ENCODE measurements at places on chromosomes 12 and 14.

- DNase-seq: no peak
These were observed 8.6 kb downstream of the IFI27L2 start for GRCh38 chr14:94120667-94121340.

DNA sequence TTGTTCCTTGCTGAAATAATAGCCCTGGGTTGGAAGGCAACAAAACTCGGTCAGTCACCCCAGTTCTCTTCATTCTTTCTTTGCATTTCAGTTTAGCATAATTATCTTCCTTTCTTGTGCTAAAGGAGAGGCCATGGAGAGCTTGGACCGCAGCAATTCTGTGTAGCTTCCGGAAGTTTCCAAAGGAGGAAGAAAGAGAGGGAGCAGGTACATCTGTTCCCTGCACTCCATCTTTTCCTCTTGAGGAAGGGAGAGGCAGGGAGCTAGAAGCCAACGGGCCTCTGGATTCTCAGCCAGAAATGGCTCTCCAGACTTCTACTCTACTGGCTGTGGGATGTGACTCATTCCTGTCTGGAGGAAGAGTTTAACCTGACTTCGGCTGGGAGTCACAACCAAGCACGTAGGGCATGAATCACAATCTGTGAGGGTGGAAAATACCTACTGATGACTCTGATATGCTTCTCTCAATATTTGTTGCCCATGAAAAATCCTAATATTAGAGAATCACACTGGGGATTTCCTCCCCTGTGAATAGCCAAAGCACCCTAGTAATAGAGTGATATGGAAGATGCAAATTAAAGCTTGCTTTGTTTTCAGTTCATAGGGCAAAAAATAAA lies 17.0 kb downstream of the ANO6 start:
- DNase-seq: no peak

GRCh38 chr12:42422785-42423184 lies 96.8 kb downstream of the PPHLN1 start:
- DNase-seq: no peak

DNA sequence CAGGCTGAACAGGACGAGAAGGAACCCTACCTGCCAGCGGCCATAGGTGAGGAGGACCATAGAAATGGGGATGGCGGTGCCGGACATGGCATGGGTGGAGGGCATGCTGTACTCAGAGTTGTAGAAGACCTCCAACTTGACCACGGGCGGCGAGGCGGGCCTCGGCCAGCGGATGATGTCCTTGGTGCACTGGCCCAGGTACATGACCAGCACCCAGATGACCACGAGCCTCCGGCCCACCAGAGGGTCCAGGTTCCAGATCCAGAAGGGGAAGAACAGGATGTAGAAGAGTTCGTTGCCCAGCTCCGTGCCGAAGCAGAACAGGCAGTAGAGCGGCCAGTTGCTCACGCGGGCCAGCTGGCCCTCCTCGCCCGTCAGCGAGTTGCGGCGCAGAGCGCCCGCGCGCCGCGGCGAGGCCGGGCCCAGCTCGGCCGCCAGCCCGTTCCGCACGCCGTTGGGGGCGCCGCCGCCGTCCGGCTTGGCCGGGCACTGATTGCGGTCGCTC lies 582 bp downstream of the SGPP1 start:
- DNase-seq: no peak

DNA sequence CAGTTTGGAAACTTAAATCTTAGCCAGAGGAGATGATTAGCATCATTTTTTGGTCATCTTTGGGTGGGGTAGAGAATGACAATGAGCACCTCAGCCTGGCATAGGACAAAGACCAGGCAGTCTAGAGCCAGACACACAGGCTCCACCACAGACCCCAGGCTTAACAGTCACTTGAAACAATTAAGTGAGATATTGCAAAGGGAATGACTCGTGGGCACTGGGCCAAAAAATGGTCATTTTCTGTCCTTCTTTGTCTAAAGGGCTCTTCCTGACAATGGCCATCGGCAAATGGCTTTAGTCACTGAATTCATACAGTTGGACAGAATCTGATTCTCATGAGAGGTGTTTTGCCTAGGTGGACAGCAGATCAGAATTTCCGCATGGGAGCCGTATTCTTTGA lies 78.0 kb upstream of the DICER1 start:
- no peak for DNase-seq

- DNase-seq: no peak
These were observed 981.8 kb downstream of the TMEM121 start for GRCh38 chr14:106508216-106508615.

GRCh38 chr14:36479344-36479743 lies 40.7 kb downstream of the NKX2-1 start:
- no peak for DNase-seq

GRCh38 chr14:44898551-44898950 lies 63.2 kb downstream of the KLHL28 start:
- no peak for DNase-seq

GRCh38 chr14:94601884-94602391 lies 10.3 kb upstream of the SERPINA3 start:
- no peak for DNase-seq

DNA sequence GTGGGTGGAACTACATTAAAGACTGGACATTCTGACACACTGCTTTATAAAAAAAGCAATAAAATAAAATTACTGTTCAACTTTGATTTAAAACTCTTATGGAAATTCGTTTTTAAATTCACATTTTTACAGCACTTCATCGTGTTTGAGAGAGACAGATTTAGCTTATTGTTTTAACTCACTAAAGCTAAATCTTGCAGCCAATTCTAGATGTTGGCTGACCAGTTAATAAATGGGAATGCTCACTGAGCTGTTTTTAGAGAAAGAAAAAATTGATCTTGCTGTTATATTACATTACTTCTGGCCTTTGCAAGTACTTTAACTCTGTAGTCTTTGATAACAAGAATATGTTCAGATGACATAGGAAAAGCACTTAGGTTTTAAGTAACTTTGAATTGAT lies 157.1 kb downstream of the PLCZ1 start:
- DNase-seq: no peak

- DNase-seq: no peak
These were observed 789.5 kb downstream of the DIO2 start for GRCh38 chr14:79421811-79422210.

GRCh38 chr14:64293976-64294671 lies at the start of gene ESR2:
Gene ESR2 (minus strand): TSS chr14:64294371. CDS start chr14:64282985, 11,386 bp downstream.
- peak; percentile 12 for DNase-seq

GRCh38 chr14:39268393-39268792 lies 34.7 kb downstream of the MIA2 start:
- no peak for DNase-seq

- peak; percentile 47 for DNase-seq
These were observed 228.1 kb upstream of the AMIGO2 start for GRCh38 chr12:47307680-47308399.

DNA sequence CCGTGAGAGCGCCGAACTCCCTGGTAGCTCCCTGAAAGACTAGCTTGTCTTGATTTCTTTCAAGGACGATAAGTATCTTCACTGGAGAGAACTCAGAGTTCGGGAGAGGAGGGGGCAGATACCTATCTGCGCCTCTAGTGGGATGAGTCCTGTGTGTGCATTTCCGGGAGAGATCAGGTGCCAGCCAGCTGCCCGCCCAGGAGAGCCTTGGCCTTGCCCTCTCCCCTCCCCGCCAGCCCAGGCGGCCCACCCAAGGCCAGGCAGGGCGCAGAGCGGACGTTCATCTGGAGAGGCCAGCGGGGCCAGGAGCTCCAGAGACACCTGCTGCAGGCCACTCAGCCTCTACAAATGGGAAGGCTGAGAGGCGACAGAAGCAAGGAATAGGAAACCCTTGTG lies 1.0 kb downstream of the CD9 start:
- DNase-seq: no peak
